ENCODE measurements at places on chromosomes 5 and 9.

DNA sequence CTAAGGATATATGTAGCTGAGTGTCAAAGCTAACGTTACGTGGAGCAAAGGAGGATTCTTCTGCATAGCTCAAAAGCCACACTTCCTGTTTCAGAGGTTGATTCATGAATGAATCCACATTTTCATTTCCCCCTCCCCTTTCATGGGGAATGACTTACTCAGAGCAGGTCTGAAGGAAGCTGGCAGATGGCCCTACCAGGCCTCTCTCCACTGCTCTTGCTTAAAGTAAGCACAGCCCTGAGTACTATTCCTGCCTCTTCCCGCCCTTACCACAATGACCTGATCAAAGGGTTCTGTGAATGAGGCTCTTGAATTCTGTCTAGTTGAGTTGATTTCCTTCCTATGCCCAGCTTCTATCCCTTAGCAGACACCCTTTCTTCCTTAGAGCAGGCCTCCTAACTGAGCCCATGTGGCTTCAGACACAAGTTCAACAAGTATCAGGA is 6.3 kb downstream of the IGIP start:
- H3K4me1 ChIP-seq: peaks cover 3% of the 10 kb centered on the region
- H3K27me3 ChIP-seq: peaks cover 9% of the 10 kb centered on the region
- no peak overlapping the region for H3K27ac ChIP-seq
- H3K4me3 ChIP-seq: no peak overlapping the region

DNA sequence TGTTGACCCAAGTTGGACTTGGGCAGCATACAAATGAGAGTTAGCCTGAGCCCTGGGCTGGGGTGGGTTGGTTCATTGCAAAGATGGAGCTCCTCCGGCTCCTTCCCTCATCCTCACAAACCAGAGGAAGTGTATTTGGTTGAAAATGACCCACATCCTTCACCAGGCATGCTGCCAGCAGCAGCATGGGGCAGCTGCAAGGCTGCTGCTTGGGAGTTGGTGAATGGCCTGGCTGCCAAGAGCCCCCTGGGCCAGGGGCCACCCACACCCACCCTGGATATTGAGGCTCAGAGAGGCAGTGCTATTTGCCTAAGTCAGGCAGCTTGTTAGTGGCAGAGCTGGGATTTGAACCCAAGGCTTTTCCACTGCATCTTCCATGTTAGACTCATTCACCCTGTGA is 29.5 kb downstream of the PPARGC1B start:
- no peaks in the 10 kb centered on the region for H3K36me3 ChIP-seq
- no peak overlapping the region for H3K27ac ChIP-seq
- H3K4me3 ChIP-seq: no peak overlapping the region
- DNase-seq: no peak

GRCh38 chr5:132073231-132074013 is at the start of gene CSF2:
Gene CSF2, plus strand, starts transcription at chr5:132073789. Its CDS starts 35 bp downstream, at chr5:132073824.
- H3K27me3 ChIP-seq: no peaks in the 10 kb centered on the region
- H3K4me1 ChIP-seq: no peaks in the 10 kb centered on the region
- no peak for DNase-seq
- H3K4me3 ChIP-seq: no peak within 1 kb of the TSS

- H3K27ac ChIP-seq: no peak overlapping the region
- H3K36me3 ChIP-seq: no peaks in the 10 kb centered on the region
- no peak for DNase-seq
- no peaks in the 10 kb centered on the region for H3K4me1 ChIP-seq
- H3K4me3 ChIP-seq: no peak overlapping the region
Measured at GRCh38 chr5:13403351-13403750, 541.1 kb downstream of the DNAH5 start.

GRCh38 chr5:132812781-132813598 is at the start of gene SOWAHA:
Gene SOWAHA, plus strand, starts transcription at chr5:132813302. Its CDS starts 320 bp downstream, at chr5:132813622.
- H3K36me3 ChIP-seq: no peaks in the 10 kb centered on the region
- no peak for DNase-seq
- H3K4me1 ChIP-seq: peaks cover 21% of the 10 kb centered on the region
- peak within 1 kb of the TSS; percentile 71 for H3K27ac ChIP-seq
- peak within 1 kb of the TSS; percentile 73 for H3K4me3 ChIP-seq
- peaks cover 37% of the 10 kb centered on the region for H3K27me3 ChIP-seq

- H3K4me1 ChIP-seq: peaks cover 52% of the 10 kb centered on the region
- peak; percentile 74 for DNase-seq
- H3K36me3 ChIP-seq: peaks cover 14% of the 10 kb centered on the region
- no peaks in the 10 kb centered on the region for H3K27me3 ChIP-seq
- H3K4me3 ChIP-seq: peak overlapping the region; percentile 60
Measured at GRCh38 chr5:124651663-124652513, 94.6 kb downstream of the ZNF608 start.
